ENCODE measurements at places on chromosomes 12 and 14.

- no peak for DNase-seq
These were observed 1.6 kb upstream of the CHD4 start for GRCh38 chr12:6608592-6609281.

DNA sequence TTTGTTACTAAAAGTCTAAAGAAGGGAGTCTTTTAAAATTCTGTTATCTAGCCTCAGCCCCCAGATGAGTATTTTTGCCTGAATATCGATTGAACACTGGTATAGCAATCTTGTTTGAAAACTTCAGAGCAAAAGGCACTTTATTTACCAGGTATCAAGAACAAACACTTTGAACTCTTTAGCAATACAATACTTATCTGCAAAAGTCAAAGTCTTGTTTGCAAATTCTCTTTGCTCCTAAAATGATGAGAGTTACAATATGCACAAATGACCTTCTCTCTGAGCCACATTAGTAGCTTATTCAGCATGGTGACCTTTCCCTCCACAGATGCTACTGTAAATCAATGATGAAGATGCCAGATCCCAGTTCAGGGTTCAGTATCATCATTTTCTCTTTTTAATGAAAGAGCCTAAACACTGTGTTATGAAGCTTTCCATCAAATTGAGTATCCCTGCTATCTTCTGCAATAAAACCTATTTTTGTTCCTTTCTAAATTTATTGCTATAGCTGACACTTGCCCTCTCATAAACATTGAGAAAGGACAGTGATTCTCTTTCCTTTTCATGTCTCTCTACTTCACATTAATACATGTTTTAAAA, 752.7 kb upstream of the MGAT4C start:
- no peak for DNase-seq

- no peak for DNase-seq
These were observed 33.8 kb upstream of the TSPAN9 start for GRCh38 chr12:3043406-3043805.

DNA sequence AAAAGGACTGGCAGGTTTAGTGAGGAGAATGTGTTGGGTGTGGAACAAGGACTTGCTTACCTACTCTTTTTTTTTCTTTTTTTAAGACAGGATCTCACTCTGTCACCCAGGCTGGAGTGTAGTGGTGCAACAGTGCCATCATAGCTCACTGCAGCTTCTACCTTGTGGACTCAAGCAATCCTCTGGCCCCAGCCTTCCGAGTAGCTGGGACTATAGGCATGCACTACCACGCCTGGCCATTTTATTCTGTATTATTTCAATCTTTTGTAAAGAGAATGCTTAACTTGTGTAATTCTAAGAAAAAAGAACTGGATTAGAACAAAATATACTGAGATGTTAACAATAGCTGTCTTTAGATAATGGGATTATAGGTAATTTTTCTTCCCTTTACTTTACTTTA, 1.9 kb upstream of the VRTN start:
- DNase-seq = no peak

Measured in 8988T (cell line).